ENCODE measurements at places on chromosomes 11 and 22.

DNA sequence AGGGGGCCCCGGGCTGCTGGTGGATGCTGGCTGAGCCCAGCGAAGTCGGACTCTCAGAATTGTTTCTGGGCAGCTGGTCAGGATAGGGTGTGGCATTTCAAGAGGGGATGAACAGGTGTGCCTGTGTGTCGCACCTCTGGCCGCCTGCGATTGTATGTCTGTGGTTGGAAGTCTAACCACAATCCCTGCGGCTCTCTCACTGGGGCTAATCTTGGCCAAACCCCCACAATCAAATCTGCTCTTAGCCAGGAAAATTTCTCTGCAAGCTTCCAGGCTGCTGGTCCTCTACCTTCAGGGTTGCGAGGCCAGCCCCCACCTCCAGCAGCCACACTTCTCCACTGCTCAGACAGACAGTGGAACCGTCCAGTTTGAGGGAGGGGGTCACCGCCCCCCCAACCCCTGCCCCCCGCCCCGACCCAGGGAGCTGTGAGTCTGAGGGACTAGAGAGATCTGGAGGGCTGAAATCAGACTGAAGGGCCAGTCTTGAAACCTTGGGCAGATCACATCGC lies 953 bp downstream of the ATG16L2 start:
- DNase-seq = no peak

DNA sequence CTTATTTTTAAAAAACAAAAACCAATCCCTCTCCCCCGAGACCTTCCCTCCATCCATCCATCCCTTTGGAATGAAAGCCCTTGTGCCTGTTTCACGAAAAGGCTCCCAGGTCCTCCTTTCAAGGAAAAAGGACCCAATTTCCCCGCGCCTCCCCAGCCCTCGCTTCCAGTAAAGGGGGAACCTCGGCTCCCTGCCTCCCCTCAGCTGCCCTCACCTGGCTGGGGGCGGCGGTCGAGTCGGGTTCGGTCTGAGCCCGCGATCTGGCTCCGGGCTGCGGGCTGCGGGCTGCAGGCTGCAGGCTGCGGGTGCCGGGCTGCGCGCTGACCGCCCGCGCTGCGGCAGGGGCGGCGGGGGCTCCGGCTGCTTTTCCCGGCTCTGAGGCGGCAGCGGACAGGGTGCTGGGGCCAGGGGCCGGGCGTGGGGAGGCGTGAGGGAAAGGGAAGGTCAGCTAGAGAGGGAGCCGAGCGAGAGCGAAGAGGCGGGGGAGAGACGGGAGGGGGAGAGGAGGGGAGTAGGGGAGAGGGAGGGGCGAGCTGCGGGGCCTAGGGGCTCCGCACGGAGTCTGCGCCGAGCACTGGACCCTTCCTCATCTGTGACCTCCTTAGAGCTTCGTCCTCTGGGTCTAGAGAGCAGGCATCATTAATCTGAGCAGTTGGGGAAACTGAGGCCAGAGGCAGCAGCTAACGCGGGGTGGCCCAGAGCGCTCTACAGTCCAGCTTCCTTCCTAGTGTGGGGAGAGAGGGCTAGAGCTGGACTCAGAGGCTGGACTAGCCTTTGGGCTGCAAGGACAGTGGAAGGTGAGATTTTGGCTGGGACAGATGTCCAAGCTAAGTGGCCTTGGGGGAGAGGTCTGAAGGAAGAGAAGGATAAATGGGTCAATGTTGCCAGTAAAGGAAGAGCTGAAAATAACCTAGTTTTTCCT lies at the start of gene C1QTNF4:
Gene C1QTNF4, minus strand, starts transcription at position 478 of the 922 bp plus-strand sequence. CDS start 3,601 bp downstream, outside the sequence.
- no peak for DNase-seq

- no peak for DNase-seq
Measured at GRCh38 chr11:86523738-86524619, 148.4 kb downstream of the ME3 start.

DNA sequence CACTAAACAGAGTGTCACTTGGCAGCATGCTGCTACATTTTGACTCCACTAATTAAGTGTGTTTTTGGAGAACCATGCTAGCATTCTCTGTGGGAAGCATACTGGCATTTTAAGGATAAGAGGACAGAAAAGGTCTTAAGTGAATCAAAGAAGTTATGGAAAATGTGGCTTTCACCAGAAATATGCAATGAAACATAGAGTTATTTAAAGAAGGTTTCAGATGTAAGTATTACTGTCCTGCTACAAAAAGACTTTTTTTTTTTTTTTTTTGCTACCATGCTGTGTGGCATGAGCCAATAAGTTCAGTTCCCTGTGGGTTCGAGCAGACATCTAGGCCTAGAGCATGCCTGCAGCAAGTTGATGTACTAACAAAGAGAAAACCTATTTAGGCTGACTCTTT lies 187.6 kb downstream of the MSANTD4 start:
- DNase-seq = no peak

- no peak for DNase-seq
Measured at GRCh38 chr11:128559496-128560103, 27.8 kb downstream of the ETS1 start.

DNA sequence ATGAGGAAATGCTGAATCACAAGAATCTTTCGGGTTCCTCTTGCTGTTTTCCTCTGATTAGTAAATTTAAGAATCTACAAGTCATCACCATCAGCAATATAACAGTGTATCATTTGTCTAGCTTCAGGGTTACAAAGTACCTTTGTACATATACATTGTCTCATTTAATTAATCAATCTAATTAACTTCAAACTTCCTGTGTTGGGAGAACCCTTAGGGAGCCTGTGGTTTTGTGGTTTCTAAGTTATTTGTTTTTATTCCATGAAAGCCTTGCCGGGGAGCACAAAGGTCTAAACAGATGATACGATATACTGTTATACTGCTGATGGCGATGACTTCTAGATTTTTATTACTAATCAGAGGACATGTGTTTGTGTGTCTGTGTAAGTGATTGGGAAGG lies 41.0 kb downstream of the TIMP3 start:
- DNase-seq = no peak

DNA sequence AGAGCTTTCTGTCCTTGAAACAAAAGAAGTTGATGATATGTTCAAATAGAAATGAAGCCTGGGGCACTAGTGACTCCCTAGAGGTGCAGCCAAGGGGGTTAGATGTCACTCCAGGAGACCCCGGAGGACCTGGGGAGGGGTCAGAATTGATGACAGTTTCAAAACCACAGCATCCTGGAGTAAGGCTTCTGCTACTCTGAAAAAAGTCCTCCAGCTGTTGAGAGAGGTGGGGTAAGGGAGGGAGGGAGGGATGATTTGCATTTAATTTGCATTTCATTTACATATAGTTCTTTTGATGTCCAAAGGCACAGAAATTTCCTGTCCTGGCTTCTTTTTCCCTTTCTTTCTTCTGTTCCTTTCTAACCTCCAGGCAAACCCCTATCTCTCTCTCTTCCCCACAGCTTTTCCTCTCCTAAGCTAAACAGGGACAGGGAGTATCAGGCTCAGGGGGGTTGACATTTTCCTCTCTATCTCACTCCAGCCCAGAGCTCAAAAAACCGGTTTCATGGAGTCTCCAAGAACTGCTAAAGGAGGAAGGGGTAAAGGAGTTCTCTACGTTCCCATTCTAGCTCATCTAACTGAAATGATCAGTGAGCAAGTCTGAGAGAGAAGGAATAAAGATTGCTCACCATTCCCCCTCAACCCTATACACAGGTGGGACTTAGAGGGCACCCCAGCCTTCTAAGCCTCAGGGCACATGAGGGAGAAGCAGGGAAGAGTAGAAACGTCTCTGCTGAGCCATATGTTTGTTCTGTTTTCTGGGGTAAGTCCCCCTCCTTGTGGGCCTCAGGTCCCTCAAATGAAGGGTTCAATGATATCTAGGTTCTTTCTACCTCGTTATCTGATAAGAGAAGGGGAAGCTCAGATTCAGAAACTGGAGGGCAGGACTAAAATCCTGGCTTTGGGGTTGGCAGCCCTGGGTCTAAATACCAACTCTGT lies 3.5 kb upstream of the POU2F3 start:
- no peak for DNase-seq

DNA sequence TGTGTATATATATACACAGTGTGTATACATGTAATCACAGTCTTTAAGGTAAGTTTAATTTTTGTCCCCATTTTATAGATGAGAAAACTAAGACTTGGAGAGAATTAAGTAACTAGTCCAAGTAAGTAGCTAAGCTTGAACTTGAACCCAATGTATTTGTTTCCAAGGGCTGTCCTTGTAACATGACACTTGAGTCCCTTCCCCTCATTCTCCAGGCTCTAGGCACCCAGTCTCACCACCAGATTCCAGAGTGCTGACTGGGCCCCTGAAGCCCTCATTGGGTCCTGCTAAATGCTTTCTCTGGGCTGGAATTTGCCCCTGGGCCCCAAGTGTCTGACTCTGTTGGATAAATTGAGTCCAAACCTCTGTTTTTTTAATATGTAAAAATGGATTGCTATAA lies 45.5 kb downstream of the ADM start:
- DNase-seq = no peak

- DNase-seq = no peak
Measured at GRCh38 chr22:26205494-26205893, 36.2 kb downstream of the SEZ6L start.

GRCh38 chr11:69573761-69574607 lies 67.0 kb upstream of the CCND1 start:
- no peak for DNase-seq

DNA sequence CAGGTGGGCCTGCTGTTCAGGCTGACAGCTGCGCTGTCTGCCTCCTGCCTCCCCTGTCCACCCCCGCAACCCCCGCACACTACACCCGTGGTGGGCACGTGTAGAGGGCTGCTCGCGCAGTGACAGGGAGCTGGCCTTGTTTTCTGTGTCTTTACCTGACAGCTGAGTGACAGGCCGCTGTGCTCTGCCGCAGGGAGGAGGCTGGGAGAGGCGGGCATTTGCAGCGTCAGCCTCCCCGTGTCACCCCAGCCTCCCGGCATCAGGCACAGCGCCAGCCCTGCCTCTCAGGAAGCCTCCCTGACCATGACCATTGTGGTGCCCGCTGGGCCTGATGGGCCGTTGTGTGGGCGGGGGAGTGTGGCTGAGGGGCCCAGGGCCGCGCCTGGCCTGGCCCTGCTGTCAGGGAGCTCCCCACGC lies 32.0 kb upstream of the RELT start:
- DNase-seq = no peak

GRCh38 chr11:9868641-9869040 lies 204.8 kb downstream of the SWAP70 start:
- DNase-seq = no peak

- no peak for DNase-seq
Measured at GRCh38 chr11:78535920-78536319, 38.7 kb downstream of the NARS2 start.

DNA sequence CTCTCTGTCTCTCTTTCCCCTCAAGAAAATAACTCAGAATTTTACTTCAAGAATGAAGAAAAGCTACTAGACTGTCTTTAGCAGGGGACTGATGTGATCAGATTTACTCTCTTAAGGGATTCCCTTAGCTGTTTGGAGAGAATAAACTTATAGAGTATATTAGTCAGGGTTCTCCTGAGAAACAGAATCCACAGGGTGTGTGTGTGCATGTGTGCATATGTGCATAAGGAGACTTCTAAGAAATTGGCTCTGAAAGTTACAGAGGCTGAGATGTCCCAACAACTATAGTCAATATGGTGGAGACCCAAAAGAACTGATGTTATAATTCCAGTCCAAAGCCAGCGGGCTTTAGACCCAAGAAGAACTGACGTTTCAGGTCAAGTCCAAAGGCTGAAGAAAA lies 43.1 kb upstream of the ARL14EP start:
- no peak for DNase-seq

DNA sequence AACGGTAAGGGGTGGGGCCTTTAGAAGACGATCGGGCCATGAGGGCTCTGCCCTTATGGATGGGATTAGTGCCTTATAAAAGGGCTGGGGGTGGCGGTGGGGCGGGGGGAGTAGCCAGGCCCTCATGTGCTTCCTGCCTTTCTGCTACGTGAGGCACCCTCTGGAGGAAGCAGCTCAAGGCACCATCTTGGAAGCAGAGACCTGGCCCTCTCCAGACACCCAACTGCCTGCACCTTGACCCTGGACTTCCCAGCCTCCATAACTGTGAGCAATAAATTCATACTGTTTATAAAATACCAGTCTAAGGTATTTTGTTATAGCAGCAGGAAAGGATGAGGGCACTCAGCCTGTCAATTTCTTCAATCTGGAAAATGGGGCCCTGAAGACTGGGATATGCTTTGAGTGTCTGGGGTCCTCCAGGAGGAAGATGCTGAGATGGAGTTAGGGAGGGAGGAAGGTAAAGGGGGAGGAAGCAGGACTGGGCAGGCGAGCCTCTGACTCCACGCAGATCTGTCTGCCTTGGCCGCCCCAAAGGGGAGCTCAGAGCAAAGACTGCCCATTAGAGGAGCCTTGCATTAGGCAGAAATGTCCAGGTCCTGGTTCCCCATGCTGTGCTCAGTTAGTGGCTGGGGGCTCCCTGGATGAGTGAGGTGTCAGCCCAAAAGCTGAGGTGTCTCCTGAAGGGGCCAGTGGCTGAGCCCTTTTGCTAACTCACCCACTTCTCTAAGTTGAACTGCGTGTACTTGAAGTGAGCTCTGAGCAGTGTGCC lies 5.3 kb downstream of the CABP2 start:
- DNase-seq = no peak

DNA sequence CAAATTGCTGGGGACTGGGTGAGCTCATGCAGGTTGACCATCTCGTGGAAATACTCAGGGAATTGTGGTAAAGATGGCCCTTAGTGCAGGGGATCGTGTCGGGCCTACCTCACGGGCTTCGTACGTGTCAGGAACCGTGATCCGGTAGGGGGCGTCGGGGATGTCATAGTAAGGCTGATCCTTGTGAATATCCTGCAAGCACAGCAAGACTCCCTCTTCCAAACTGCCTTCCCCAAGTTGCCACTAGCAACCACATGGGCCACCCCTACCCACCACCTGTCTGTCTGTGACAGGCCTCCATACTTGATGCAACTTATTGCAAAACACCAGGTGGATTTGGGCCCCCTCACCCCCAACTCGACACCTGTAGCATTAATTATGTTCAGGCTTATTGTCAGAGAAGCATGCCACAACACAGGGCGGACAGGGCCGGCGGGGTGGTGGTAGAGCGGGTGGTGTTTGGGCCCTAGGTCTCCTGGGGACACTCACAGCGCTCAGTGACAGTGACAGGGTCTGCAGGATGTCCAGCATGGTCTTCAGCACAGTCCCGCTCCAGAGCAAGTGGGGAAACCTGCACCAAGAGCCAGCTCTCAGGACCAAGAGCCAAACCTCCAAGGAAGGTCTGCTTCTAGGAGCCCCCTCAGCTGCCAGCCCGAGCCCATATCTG lies 22.6 kb upstream of the SERPIND1 start:
- DNase-seq = no peak

DNA sequence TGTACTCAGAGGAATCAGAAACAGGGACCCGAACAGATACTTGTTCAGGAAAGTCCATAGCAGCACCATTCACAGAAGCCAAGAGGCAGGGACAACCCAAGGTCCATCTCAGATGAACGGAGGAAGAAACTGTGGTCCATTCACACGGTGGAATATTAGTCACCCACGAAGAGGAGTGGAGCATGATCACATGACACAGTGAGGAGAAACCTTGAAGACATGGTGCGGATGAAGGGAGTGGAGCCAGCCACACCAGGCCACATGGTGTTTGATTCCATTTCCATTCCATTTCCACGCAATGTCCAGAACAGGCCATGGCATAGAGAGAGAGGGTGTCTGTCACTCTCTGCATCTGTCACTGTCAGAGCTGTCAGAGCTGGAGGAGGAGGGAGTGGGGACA lies 30.7 kb downstream of the NADSYN1 start:
- DNase-seq = no peak

Data from stimulated activated CD4-positive, alpha-beta T cell treated with anti-CD3 and anti-CD28 coated beads, Interleukin-1b, Interleukin-23, amount 100 ng/mL, for 1 hour (primary cell).